A549 treated with Hydrocortisone at 1 μM for 4 hours (cell line): ENCODE measurements at places on chromosomes 4 and X. TPM values are rescaled to one million over a fixed set of nuclear protein-coding genes. Genes with fewer than 3 reads are reported as not detected.

The TLR2 gene
- 0.59 to 0.71 TPM (median 0.61 TPM) in 5 replicates for total RNA-seq

The JCHAIN gene
- total RNA-seq = 0.20 to 0.33 TPM (median 0.20 TPM) in 4 of 5 replicates, not detected in the other

The OFD1 gene
- 9.5 to 14.2 TPM (median 12.1 TPM) in 5 replicates for total RNA-seq

The NSD2 gene
- total RNA-seq = 35.5 to 49.3 TPM (median 43.6 TPM) in 5 replicates

The LONRF3 gene
- total RNA-seq = 3.0 to 3.6 TPM (median 3.4 TPM) in 5 replicates

The SMR3B gene
- not detected in 5 replicates for total RNA-seq

The GYG2 gene
- total RNA-seq = 3.4 to 5.1 TPM (median 4.5 TPM) in 5 replicates

The IL9R gene
- total RNA-seq = 0.08 to 0.44 TPM (median 0.22 TPM) in 5 replicates

The MAMLD1 gene
- 5.9 to 7.0 TPM (median 6.4 TPM) in 5 replicates for total RNA-seq

The ZAR1 gene
- 0.07 to 0.18 TPM (median 0.15 TPM) in 3 of 5 replicates, not detected in the others for total RNA-seq

The SUPT20HL1 gene
- not detected in 5 replicates for total RNA-seq

The MTTP gene
- 0.09 TPM in 1 of 5 replicates, not detected in the others for total RNA-seq

The GPR119 gene
- not detected in 5 replicates for total RNA-seq

The GLRB gene
- total RNA-seq = 0.71 to 0.96 TPM (median 0.90 TPM) in 5 replicates

The CENPVL2 gene
- total RNA-seq = not detected in 5 replicates

The BCOR gene
- 22.2 to 35.9 TPM (median 24.4 TPM) in 5 replicates for total RNA-seq

The MEPE gene
- total RNA-seq = not detected in 5 replicates

The ARSH gene
- total RNA-seq = not detected in 5 replicates

The GIMD1 gene
- not detected in 5 replicates for total RNA-seq

The F8A3 gene
- 0.53 to 1.2 TPM (median 0.91 TPM) in 5 replicates for total RNA-seq

The SYP gene
- total RNA-seq = 2.5 to 2.9 TPM (median 2.8 TPM) in 5 replicates

The F11 gene
- not detected in 5 replicates for total RNA-seq

The AFAP1 gene
- total RNA-seq = 14.9 to 23.2 TPM (median 19.0 TPM) in 5 replicates

The UGT2B28 gene
- not detected in 5 replicates for total RNA-seq

The TBX22 gene
- not detected in 5 replicates for total RNA-seq

The ABCG2 gene
- total RNA-seq = 16.5 to 22.0 TPM (median 17.0 TPM) in 5 replicates

The IL15 gene
- 11.6 to 15.4 TPM (median 13.9 TPM) in 5 replicates for total RNA-seq

The TEX13C gene
- total RNA-seq = not detected in 5 replicates

The CABS1 gene
- not detected in 5 replicates for total RNA-seq

The TMSB15A gene
- 0.56 to 1.1 TPM (median 0.72 TPM) in 5 replicates for total RNA-seq

The PUDP gene
- total RNA-seq = 22.1 to 30.0 TPM (median 23.6 TPM) in 5 replicates

The GRXCR1 gene
- total RNA-seq = not detected in 5 replicates

The MAGEA4 gene
- not detected in 5 replicates for total RNA-seq

The CLDN34 gene
- total RNA-seq = not detected in 5 replicates

The SORBS2 gene
- 0.45 to 0.85 TPM (median 0.70 TPM) in 5 replicates for total RNA-seq

The ARMCX1 gene
- total RNA-seq = 0.22 to 0.61 TPM (median 0.48 TPM) in 5 replicates

The ZNF711 gene
- 0.52 to 0.99 TPM (median 0.83 TPM) in 5 replicates for total RNA-seq

The HPSE gene
- total RNA-seq = 1.2 to 1.7 TPM (median 1.4 TPM) in 5 replicates

The ABCE1 gene
- total RNA-seq = 58.2 to 123 TPM (median 69.8 TPM) in 5 replicates

The TMEM31 gene
- total RNA-seq = 0.21 TPM in 1 of 5 replicates, not detected in the others

The TEX11 gene
- total RNA-seq = not detected in 5 replicates

The ATOH1 gene
- not detected in 5 replicates for total RNA-seq

The DMRTC1 gene
- 0.17 TPM in 1 of 5 replicates, not detected in the others for total RNA-seq

The PDLIM3 gene
- 0.10 to 0.54 TPM (median 0.24 TPM) in 5 replicates for total RNA-seq

The FAM114A1 gene
- total RNA-seq = 20.9 to 57.2 TPM (median 30.8 TPM) in 5 replicates

The NSUN7 gene
- 0.31 to 0.43 TPM (median 0.32 TPM) in 5 replicates for total RNA-seq

The NCAPG gene
- 22.3 to 29.6 TPM (median 27.4 TPM) in 5 replicates for total RNA-seq

The APELA gene
- total RNA-seq = not detected in 5 replicates

The ACSL4 gene
- 15.5 to 32.0 TPM (median 22.5 TPM) in 5 replicates for total RNA-seq

The GPR82 gene
- total RNA-seq = not detected in 5 replicates

The PNMA6F gene
- total RNA-seq = 0.02 TPM in 1 of 5 replicates, not detected in the others

The TCEANC gene
- total RNA-seq = 0.59 to 0.99 TPM (median 0.66 TPM) in 5 replicates

The PLAC1 gene
- total RNA-seq = 0.59 to 1.00 TPM (median 0.70 TPM) in 5 replicates

The KIT gene
- 0.02 to 0.03 TPM (median 0.03 TPM) in 3 of 5 replicates, not detected in the others for total RNA-seq

The IRS4 gene
- total RNA-seq = 0.03 to 0.05 TPM in 2 of 5 replicates, not detected in the others

The WDFY3 gene
- 5.7 to 11.1 TPM (median 7.3 TPM) in 5 replicates for total RNA-seq

The PABPC5 gene
- total RNA-seq = 0.03 TPM in 1 of 5 replicates, not detected in the others
